CD4-positive, alpha-beta T cell treated with Interleukin-15 for 4 hours (primary cell): ENCODE measurements at places on chromosomes 7 and 10.

DNA sequence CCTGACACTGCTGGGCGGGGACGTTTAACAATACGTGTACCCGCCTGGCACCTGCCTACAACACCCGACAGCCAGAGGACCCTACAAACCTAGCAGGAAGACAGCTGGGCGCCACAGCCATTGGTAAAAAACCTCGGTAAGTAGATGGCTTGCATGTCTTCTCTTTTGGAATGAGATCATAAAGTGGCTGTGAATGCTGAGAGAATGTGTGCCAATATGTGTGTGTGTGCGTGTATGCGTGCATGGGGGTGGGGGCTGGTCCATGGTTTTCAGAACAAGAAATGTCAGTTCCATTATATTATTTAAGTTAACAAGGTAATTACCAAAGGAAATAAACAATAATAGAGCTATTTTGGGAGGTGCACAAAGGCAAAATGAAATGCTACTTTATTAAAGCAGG, 39.2 kb downstream of the PAPOLB start:
- no peak for DNase-seq

DNA sequence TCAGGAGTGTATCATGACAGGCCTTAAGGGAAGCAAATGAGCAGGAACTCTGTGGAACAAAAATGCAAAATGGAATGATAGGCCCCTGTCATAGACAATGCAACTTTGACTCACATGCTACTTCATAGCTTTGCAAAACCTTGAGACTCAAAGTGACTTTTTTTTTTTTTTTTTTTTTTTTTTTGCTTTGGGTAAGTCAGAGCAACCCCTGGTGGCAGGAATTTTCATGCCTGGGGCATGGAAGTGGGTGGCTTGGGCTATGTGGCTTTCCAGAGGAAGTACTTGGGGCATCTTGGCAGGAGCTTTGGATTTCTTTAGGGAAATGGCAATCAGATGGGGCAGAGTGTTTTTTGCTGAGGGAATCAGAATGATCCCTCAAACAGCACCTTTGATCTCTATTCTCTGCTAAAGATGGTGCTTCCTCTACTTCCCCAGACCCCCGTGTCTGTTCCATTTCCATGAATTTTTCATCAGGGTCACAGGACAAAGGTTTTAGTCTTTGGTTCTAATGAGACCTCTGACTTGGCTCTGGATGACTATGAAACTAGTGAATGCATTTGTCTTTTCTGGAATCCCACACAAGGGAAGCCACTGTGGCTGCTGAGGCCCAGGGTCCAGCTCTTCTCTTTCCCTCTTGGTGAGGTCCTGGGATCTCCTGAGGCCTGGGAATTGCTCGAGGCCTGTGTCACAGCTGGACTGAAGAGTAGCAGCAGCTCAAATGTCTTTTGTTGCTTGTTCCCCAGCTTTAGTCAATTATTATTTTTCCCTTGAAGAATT, 62.8 kb downstream of the TACC2 start:
- DNase-seq: no peak

- DNase-seq: no peak
Observed at GRCh38 chr7:108568801-108569380, 615 bp downstream of the THAP5 start.

DNA sequence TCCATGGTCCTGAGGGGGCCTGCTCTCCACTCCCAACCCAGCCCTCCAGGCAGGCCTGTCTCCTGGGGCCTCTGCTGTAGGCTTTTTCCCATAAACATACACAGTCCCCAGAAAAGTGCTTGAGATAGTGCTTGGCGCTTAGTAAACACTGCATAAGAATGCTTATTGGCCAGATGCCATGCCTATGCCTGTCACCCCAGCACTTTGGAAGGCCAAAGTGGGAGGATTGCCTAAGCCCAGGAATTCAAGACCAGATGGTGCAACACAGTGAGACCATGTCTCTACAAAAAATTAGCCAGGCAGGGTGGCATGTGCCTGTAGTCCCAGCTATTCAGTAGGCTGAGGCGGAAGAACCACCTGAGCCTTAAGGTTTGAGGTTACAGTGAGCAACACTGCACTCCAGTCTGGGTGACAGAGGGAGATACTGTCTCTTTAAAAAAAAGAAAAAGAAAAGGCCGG, 24.6 kb upstream of the ASL start:
- DNase-seq: no peak

GRCh38 chr10:109889867-109890266, 33.4 kb downstream of the XPNPEP1 start:
- no peak for DNase-seq

DNA sequence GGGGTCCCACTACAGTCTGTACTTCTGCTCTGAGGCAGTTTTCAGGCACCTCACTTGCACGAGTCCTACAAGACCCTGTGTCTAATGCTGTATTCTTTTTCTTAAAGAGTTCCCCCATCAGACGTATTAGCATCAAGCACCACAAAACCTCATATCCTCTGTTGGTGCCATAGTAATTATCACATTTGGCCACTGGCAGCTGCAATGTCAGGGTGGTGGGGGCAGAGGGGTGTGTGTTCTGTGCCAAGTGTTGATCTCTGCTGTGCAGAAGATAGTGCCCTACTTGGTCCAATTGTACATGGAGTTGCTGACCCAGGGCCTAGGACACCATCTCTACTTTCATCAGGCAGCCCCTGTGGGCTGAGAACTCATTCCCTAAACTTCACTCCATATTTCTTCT, 20.0 kb upstream of the JAZF1 start:
- peak; percentile 10 for DNase-seq

- DNase-seq: no peak
Observed at GRCh38 chr10:70096705-70097420, 35.8 kb downstream of the AIFM2 start.

- DNase-seq: no peak
Observed at GRCh38 chr10:70761727-70762350, 23.3 kb downstream of the TBATA start.

GRCh38 chr7:25786936-25787335, 365.1 kb upstream of the NFE2L3 start:
- DNase-seq: no peak

- DNase-seq: no peak
Observed at GRCh38 chr7:109109558-109109957, 539.9 kb downstream of the DNAJB9 start.

DNA sequence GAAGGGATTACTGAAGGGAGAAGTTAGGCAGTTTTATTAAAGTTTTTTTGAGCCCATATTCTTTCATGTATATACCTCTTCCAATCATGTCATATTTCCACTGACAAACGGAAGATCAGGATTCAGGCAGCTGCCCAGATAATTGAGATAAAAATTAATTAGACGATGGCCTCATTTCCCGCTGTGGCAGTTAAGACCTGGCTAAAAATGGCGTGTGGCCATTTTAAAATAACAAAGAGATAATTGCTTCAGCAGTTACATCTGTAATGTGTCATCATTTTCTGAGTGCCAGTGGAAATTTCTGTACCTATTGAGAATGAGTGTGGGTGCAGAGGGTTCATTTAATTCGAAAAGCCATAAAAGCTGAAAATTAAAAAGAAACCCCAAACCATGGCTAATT, 215.1 kb downstream of the STK31 start:
- no peak for DNase-seq

GRCh38 chr10:102617816-102618215, 26.5 kb upstream of the TRIM8 start:
- no peak for DNase-seq

- DNase-seq: no peak
Observed at GRCh38 chr7:143237366-143237765, 15.5 kb downstream of the TAS2R40 start.

DNA sequence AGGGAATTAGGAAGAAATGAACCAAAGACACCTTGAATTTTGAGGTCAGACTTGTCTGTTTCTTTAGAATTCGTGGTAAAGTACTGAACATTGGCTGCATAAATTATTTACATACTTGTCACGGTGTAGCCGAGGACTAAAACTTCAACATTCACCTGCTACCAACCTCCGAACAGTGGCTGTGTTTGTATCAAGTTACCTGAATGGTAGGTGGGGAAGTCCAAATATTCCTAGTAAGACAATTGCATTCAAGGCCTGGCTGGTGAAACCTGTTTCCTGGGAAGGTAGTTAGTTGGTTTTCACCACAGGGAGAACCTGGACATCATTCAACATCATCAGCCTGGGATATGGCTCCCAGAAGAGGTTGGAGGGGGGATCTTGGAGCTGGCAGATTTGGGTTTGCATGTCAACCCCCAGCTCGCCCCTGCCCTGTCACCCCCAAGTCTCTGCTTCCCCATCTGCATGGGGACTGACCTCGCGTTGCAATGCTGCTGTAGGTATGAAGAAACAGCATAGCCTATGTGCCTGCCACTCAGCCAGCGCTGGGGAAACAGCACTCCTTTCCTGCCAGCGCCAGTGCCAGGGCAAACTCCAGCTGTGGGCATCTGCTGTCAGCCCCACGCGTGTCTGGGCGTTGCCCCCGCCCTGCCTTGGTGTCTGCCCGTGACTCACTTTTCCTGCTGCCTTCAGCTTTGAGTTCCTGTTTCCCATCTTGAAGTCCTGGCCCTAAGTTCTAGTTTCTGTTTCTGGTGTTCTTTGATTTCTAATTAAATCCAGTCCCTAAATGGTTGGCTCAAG, 12.7 kb upstream of the LARP4B start:
- DNase-seq: peak; percentile 47

DNA sequence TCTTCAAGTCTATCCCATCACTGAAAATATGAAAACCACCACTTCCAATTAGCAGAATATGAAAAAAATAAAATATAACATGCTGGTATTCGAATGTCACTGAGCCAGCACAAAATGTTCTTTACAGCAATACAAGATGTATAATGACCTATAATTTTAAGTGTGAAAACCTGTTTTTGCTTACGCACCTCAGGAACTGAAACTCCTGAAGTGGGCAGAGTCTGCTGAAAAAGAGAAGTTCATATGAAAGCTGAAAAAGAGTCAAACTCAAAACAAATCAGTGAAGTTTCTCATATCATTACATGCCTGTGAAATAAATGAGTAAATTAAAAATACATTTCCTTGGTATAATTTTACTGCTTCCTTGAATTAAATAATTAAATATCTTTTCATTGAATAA, 272.5 kb downstream of the DGKB start:
- no peak for DNase-seq

DNA sequence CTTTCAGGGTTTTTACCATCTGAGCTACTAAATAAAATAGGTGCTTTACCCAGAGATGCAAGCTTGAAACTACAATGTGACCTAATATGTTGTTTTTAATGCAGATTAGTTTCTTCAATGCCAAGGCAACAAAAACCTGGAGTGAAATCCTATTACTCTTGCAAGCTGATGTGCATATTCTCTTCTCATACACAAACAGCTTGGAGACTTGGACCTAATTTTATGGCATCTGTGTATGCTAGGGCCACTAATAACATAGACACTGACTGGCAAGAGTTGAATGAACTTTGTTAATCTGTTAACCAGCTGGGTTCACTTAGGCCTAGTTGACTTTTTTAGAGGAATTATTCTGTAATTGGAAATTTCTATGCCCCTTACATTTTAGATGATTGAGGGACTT, 23.4 kb upstream of the SMIM30 start:
- no peak for DNase-seq

DNA sequence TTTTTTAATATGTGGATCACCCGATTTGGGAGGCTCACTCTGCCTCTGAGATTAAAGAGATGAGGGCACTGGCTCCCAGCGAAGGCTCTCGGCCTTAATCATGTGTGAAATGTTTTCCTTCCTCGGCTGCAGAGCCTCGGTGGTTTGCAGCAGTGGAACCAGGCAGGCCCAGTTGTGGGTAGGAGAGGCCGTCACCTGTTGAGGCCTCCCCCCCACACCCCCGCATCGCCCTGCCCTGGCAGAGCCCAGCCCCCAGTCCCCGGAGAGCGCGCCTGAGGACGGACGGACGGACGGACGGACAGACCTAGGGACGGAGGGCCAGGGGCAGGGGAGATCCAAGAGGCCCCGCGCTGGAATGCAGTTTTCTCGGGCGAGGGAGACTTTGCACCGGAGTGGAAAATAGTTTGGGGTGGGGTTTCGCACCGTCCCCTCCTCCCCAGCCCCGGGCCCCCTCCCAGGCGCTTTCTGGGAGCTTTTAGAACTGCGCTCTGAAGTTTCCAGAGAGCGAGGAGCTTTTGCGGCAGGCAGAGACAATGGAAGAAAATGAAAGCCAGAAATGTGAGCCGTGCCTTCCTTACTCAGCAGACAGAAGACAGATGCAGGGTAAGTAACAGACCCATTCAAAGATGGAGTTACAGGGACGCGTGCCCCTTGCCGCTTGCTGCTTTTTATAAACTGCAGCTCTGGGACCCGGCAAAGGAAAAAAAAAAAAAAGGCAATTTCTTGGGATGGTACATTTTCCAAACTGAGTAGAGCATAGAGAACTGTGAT, at the start of gene KIAA1217:
TSS of gene KIAA1217 (plus strand) at position 478 of the 771 bp plus-strand sequence. CDS start at position 534, 56 bp downstream.
- no peak for DNase-seq

- no peak for DNase-seq
Observed at GRCh38 chr10:128405450-128405849, 279.2 kb upstream of the MKI67 start.

DNA sequence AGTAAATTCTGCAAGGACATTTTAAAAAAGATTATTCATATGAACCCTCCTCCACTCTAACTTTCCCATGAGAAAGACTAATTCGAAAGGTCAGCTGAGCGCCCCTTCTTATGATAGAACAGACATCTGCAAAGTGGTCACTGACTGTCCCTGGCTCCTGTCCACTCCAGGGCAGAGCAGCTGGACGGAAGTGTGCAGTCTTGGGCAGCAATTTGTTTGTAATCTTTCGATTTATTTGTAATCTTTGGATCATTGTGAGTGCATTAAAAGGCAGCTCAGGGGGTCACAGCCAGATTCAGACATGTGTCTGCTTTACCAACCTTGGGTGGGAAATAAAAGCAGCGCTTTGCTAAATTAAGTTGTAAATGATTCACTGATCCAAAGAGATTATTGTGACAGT, 158.8 kb upstream of the ADARB2 start:
- no peak for DNase-seq

- DNase-seq: no peak
Observed at GRCh38 chr7:151311294-151311864, 30.2 kb upstream of the NUB1 start.

- no peak for DNase-seq
Observed at GRCh38 chr10:74417397-74417796, 266.4 kb downstream of the ADK start.

GRCh38 chr10:86630079-86630478, 24.3 kb upstream of the OPN4 start:
- no peak for DNase-seq

DNA sequence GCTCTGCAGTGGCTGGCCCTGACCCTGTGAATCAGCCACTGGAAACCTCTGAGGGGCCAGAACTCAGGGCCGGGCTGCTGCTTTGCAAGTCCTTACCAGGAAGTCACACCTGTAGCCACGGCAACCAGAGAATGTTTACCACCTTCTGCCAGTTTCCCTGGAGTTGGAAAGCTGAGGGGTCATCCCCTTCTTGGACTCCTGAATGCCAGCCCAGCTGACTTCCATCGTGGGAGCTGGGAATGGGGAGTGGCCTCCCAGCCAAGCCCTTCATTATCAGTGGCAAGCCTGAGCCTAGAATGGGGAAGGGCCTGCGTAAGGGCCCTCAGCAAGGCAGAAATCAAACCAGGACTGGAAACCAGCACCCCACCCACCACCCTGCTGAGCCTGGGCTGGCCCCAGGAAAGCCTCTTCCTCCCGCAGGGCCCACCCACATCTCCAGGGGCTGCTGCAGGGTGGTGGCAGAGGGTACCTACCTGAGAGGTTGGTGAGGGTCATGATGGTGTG, 6.5 kb upstream of the CRHR2 start:
- no peak for DNase-seq
